Fibroblast of the conjunctiva (primary cell): ENCODE measurements at places on chromosomes 6 and 20.

- DNase-seq, result no peak
Observed at GRCh38 chr6:6790891-6791290, 202.4 kb downstream of the LY86 start.

DNA sequence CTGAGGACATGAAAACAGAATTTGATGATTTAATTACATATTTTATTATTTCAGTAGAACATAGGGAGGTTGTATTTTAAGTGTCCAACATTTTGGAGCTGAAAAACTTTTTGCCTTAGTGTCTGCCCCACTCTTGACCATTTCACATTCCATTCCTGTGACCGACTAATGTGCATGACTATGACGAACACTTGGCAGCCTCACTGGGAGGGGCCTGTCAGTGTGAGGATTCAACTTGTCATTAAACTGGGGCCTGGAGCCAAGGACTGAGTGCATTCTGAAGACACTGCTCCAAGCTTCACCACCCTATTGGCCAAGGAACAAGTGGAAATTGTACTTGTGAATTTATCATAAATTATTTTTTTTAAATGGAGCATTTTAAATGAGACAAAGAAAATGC lies 661.3 kb downstream of the BCKDHB start:
- DNase-seq, result peak; percentile 50

- DNase-seq, result peak; percentile 54
Observed at GRCh38 chr6:128882991-128883611, at the start of gene LAMA2. Gene LAMA2 (plus strand): TSS chr6:128883138. CDS start chr6:128883246, 108 bp downstream.

DNA sequence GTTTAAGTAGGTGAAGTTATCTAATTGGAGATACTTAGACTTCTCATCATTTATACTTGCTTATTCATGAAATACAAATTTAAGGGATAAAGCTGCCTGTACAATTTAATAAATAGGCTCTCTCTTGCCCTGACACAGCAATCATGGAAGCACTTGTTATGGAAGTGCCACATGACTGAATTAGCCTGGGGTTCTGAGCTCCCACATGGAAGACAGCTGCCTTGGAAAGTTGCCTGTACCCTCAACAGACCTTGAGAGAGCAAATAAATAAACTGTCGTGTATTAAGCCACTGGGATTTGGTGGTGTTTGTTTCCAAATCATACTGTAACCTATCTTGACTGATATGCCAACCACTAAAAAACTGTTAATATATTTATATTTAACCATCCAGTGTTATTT lies 87.0 kb upstream of the RSPO3 start:
- DNase-seq, result peak; percentile 20

- no peak for DNase-seq
Observed at GRCh38 chr6:56280126-56280525, 32.7 kb upstream of the COL21A1 start.

- no peak for DNase-seq
Observed at GRCh38 chr20:10662151-10662550, 11.6 kb downstream of the JAG1 start.

- no peak for DNase-seq
Observed at GRCh38 chr6:84448331-84448730, 220.9 kb upstream of the CEP162 start.

GRCh38 chr6:156396068-156396771 lies 381.0 kb upstream of the ARID1B start:
- DNase-seq, result no peak

- no peak for DNase-seq
Observed at GRCh38 chr6:29729774-29730328, 6.6 kb downstream of the HLA-F start.

- peak; percentile 75 for DNase-seq
Observed at GRCh38 chr6:142846883-142847287, 98.1 kb downstream of the HIVEP2 start.

DNA sequence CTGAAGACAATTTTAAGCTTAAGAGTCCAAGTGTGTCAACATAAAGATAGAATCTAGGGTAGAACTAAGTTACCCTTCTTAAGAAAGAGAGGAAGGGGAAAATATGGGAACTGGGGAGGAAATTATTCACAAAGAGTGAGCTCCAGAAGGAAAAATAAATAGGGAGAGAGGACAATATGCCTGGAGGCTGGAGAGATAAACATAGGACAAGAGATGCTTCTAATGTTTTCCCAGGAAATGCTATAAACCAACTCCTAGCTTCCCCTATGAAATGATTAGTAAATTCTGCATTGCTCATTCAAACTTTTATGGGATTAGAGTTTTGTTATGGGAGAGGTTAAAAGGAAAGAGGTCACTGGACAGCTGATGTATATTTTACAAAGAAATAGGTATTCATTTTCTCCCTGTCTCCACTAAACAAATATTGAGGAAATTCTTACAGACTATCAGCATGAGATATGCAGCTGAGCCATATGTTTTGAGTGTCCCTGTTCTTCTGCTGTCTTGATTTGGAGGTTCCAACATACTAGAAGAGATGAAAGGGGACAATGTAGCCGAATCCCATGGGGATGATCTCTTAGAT lies 22.0 kb downstream of the TPD52L1 start:
- no peak for DNase-seq

GRCh38 chr20:562232-562897 lies 18.8 kb upstream of the CSNK2A1 start:
- no peak for DNase-seq

DNA sequence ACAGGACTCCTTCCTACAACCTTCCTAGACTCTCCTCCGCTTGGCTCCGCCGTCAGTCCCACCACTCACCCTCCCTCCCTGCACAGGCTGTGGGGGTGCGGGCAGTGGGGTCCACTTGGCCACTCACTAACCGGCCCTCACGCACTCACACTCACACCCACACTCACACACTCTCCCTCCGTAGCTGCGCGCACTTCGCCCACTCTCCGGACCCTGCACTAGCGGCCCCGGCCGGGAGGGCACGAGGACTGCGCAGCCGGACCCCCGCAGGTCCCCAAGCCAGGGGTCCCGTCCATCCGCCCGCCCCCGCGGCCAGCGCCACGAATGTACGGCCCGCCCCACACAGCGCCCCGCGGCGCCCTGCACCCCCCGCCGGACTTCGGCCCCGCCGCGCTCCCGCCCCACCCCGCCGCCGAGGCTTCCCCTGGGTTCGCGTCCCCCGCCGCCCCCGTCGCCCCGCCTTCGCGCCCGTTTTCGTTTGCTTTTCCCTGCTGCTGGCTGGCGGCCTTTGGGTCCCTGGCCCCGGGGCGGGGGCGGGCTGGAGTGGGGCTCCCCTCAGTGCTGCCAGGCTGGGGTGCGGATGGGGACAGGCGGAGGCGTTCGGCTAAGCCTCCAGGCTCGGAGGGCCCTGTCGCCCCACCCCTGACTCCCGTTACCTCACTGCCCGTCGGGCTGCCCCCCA lies 23.0 kb upstream of the SLC22A7 start:
- no peak for DNase-seq

- DNase-seq, result no peak
Observed at GRCh38 chr6:89291256-89291819, 23.8 kb downstream of the GABRR2 start.

- no peak for DNase-seq
Observed at GRCh38 chr6:3311826-3312225, 53.1 kb downstream of the PSMG4 start.

DNA sequence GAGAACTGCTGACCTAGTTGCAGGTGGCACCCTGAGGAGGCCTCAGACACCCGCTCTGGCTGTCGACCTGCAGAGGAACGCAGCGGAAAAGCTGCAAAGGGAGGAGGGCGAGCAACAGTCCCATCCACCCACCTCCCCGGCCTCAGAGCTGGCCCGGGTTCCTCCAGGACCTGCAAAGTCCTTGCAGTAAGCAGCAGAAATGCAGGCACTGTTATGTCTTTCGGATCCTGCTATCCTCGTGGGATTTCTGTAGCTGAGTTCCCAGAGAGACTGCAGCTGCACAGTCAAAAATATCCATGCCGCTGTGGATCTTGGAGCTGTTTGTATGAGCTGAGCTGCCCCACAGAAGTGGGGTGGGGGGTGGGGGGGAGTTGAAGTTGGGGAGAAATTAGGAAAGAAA lies 251.3 kb downstream of the ANKRD60 start:
- DNase-seq, result no peak

GRCh38 chr20:34744340-34744739 lies 40.2 kb downstream of the TP53INP2 start:
- no peak for DNase-seq

DNA sequence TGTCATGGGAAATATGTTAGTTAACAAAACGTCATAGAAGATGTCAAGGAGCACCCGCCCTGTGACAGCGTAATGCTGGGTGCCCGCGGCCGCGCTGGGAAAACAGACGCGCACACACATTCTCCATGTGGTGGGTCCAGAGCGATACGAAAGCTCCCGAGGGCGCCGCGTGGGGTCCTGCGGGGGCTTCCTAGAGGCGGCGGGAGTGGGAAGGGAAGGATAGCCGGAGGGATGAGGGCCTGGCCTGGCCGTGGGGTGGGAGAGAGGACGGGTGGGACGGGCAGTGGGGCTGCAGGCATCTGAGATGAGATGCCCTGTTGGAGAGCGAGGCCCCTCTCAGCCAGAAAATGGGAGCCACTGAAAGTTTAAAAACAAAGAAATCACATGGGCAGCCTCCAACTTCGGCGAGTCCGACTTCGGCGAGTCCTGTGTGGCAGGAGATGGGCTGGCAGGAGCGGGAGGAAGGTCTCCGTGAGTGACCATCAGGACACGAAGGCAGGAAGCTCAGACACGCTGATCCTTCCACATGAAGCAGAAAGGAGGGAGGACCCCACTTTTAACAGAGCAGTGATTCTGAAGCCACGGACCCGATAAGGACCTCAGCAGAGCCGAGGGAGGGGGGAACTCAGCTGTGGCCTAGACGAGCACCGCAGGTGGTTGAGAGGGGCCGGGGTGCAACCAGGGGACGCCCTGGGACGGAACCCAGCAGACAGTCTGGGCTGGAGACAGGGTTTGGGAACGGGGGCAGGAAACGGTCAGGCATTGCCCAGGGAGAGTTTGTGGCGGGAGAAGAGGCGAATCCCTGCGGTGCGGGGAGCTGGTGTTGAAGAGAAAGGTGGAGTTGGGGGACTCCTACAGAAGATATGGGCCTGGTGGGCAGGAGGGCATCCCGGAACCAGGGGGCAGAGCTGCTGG lies 114.1 kb upstream of the FRMD1 start:
- no peak for DNase-seq

- DNase-seq, result no peak
Observed at GRCh38 chr6:154749341-154749740, 16.1 kb downstream of the SCAF8 start.

DNA sequence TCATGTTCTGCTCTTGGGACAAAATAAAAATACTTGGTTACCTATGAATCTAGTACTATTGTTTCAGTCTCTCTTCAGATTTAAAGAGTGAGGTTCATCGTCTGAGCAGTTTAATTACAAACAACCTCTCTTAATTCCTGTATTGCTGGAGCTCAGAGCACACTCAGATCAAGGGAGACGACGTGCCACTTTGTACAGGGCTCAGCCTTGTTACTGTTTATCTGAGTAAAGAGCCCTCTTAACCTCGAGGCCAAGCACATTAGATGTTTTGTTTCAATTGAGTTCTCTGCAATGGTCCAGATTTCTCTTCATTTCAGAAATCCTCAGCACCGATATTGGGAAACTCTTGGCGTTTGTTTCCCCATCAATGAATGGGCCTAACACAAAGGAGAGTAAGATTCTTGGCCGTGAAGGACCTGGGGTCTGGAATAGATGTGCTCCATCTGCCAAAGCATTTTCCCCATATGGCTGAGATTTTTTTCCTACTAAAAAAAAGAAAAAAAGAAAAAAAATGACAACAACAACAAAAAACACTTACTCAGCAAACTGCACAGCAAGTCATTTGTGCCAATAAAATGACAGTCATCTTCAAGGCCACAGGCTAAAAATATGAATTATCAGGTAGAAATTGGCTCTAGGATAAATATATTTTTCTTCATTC lies 82.6 kb upstream of the CCN6 start:
- no peak for DNase-seq

DNA sequence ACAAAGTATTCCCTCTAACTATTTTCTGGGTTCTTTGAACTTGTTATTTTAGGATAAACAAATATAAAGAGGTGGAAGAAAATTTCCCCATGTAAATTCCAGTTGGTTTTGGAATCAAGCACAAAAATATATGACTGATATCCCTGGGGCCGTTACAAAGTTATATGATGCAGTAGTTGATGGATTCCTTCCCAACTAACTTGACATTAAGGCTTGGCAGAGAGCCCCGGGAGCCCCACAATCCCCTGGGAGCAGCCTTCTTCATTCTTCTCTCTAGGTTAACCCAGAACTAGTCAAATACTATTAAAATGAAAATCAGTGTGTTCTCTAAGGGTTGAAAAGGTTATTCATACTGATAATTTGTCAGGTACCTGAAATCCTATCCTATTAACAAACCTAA lies 508.9 kb upstream of the SOX4 start:
- DNase-seq, result no peak

DNA sequence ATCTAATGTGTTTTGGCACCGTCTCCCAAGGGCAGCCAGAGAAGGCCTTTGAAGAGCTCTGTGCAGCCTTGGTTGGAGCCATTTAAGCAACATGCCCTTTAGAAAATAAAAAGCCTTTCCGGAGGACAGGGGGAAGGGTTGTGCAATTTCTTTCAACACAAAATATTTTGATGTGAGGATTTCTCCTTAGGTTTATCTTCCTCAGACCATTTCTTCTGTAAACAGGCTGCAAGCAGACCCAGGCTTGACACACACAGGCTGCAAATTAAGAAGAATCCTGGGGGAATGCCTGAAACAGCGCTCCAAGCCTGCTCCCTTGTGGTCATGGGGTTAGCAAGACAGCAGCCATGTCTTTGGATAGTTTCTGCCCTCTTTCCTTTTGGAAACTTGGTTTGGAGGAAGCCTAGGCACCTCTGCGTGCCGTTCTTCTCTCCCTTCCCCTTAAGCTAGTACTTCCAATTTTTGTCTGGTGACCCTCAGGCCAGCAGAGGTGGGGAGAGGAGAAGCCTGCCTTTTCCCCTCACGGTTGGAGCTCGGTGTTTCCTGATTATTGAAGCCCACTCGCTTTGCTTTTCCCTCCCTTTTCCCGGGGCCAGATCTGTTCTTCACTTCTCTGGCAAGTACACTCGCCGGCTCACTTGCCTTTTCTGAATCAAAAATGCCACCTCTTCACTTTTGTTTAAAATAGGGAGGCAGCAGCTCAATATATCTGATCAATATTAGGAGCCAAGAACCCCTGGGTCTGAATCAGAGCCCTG lies 39.6 kb upstream of the NOX3 start:
- DNase-seq, result peak; percentile 78

DNA sequence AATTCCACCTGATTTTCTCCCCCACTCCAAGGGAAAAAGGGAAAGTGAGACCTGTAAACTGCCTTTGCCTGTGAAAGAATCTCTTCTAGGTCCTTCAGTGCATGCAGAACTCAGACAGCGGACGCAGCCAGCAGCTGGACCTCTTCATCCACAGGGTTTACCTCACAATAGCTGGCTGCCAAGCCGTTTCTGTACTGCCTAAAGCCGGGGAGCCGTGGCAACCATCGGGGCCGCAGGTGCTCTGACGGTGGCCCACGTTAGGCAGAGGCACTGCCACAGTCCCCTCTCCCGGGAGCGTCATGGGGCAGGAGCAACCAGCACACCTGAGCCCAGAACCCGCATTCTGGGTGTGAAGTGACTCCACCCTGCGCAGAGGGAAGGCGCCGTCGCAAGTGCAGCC lies 206.1 kb downstream of the TTLL2 start:
- no peak for DNase-seq

DNA sequence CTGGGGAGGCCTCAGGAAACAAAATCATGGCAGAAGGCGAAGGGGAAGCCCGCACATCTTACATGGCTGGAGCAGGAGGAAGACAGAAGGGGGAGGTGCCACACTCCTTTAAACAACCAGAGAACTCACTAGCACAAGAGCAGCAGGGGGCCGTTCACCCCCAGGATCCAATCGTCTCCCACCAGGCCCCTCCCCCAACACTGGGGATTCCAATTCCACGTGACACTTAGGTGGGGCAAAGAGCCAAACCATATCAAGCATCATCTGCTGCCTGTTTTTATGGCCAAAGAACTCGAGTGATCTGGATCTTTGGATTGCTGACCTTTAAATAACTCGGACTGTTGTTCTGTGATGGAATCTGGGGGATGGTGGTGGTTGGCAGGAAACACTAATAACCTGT lies 28.0 kb downstream of the PNLDC1 start:
- DNase-seq, result no peak
